Inflammatory macrophage (primary cell): ENCODE measurements at places on chromosomes 12 and 14.

DNA sequence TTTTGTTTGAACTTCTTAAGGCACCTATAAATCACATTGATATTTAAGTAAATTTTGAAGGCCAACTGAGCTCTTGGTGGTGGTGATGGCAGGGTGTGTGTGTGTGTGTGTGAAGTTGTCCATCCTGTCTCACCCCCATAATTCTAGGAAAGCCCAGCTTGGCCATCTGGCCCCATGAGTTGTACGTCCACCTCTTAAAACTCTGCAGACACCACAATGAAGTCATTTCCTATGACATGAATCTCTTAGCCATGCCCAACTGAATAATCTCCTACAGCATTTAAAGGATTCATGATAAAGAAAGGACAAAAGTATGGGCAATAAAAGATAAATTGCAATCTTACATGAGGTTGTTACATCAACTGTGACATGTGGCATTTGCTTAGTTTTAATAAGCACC, 123.4 kb downstream of the TTC7B start:
- DNase-seq, result no peak

- no peak for DNase-seq
Observed at GRCh38 chr12:9643266-9643660, 26.2 kb upstream of the CLEC2D start.

DNA sequence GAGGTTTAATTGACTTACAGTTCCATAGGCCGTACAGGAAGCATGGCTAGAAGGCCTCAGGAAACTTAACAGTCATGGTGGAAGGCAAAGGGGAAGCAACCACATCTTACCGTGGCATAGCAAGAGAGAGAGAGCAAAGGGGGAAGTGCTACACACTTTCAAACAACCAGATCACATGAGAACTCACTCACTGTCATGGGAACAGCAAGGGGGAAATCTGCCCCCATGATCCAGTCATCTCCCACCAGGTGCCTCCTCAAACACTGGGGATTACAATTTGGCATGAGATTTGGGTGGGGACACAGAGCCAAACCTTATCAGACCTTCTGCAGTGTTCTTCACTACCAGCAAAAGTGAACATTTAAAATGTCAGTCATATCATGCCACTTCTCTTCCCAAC, 58.9 kb downstream of the USP15 start:
- DNase-seq, result peak; percentile 62

- no peak for DNase-seq
Observed at GRCh38 chr12:113014565-113014964, 36.2 kb downstream of the OAS2 start.
